CD14-positive monocyte (primary cell): ENCODE measurements at places on chromosomes 16 and 17. TPM values are rescaled to one million over a fixed set of nuclear protein-coding genes. Genes with fewer than 3 reads are reported as not detected.

DNA sequence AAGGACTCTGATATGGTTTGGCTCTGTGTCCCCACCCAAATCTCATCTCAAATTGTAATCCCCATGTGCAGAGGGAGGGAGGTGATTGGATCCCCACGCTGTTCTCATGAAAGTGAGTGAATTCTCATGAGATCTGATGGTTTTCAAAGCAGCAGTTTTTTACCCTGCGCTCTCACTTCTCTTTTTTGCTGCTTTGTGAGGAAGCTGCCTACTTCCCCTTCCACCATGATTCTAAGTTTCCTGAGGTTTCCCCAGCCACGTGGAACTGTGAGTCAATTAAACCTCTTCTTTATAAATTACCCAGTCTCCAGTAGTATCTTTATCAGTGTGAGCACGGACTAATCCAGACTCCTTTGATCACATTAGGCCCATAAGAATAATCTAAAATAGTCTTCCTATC is 719.7 kb upstream of the CDH8 start:
- no peaks in the 10 kb centered on the region for H3K36me3 ChIP-seq
- H3K4me1 ChIP-seq: no peaks in the 10 kb centered on the region
- H3K27ac ChIP-seq: no peak overlapping the region
- H3K27me3 ChIP-seq: no peaks in the 10 kb centered on the region

The MLKL gene
- 63.0 and 136 TPM in 2 replicates for polyA plus RNA-seq

The BIRC5 gene
- polyA plus RNA-seq: not detected

DNA sequence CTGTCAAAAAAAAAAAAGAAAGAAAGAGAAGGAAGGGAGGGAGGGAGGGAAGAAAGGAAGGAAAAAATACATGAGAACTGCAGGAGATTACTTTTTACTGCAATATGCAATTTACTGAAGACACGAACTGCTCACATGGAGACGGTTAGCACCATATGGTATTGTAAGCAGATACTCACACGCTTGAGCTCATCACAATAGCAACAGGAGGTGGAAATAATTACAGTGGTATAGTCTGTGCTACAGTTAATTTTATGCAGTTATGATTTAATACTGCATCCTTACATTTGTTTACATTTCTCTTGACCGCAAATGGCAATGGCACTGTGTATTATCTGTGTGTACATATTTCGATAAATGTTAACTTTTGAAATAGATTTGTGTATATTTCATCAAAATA is 21.4 kb upstream of the SLC46A1 start:
- H3K27ac ChIP-seq: no peak overlapping the region
- H3K4me1 ChIP-seq: no peaks in the 10 kb centered on the region
- no peaks in the 10 kb centered on the region for H3K36me3 ChIP-seq

- H3K27me3 ChIP-seq: no peaks in the 10 kb centered on the region
- peak overlapping the region; percentile 88 for H3K27ac ChIP-seq
- H3K4me3 ChIP-seq: peak overlapping the region; percentile 67
- peak; percentile 89 for DNase-seq
Measured at GRCh38 chr17:78748730-78749317, 33.2 kb downstream of the CYTH1 start.

DNA sequence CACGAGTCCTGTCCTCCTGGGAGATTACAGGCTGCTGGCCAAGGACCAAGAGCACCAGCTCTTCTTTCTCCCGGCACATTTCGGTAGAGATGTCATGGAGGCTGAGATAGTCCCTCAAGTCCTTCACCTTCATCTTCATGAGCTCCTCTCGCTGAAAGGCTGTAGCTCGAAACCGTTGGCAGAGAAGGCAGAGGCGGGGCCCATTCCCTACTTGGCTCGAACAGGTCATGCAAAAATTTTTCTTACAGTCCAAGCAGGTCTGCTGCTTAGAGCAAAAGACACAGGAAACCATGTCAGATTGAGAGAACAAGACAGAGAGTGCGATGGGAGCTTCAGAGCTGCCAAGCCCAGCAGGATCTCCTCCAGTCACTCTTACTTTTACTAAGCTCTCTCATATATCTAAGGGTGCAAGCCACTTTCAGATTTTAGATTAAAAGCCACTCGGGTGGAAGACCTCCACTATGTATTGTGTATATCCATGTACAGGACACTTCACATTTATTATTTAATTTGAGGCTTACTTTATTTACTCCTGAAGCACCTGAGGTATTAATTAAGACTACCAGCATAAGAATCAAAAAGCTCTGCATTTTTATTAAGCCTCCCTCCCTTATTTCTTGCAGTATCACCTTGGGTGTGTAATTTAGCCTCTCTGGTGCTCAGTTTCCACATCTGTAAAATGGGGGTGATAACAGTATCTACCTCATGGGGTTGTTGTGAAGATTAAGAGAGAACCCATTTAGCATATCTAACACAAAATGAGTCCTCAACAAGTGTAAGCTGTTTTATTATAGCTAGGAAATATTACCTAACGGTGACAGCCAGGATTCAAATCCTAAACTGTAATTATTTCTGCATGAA is 41.4 kb downstream of the LIG3 start:
- DNase-seq: no peak
- H3K4me3 ChIP-seq: no peak overlapping the region
- H3K27me3 ChIP-seq: no peaks in the 10 kb centered on the region
- peaks cover 12% of the 10 kb centered on the region for H3K4me1 ChIP-seq
- H3K27ac ChIP-seq: no peak overlapping the region

- H3K4me3 ChIP-seq: no peak overlapping the region
- no peak for DNase-seq
- no peak overlapping the region for H3K27ac ChIP-seq
- H3K27me3 ChIP-seq: no peaks in the 10 kb centered on the region
- no peaks in the 10 kb centered on the region for H3K36me3 ChIP-seq
- no peaks in the 10 kb centered on the region for H3K4me1 ChIP-seq
Measured at GRCh38 chr16:87127061-87127765, 190.0 kb downstream of the C16orf95 start.

DNA sequence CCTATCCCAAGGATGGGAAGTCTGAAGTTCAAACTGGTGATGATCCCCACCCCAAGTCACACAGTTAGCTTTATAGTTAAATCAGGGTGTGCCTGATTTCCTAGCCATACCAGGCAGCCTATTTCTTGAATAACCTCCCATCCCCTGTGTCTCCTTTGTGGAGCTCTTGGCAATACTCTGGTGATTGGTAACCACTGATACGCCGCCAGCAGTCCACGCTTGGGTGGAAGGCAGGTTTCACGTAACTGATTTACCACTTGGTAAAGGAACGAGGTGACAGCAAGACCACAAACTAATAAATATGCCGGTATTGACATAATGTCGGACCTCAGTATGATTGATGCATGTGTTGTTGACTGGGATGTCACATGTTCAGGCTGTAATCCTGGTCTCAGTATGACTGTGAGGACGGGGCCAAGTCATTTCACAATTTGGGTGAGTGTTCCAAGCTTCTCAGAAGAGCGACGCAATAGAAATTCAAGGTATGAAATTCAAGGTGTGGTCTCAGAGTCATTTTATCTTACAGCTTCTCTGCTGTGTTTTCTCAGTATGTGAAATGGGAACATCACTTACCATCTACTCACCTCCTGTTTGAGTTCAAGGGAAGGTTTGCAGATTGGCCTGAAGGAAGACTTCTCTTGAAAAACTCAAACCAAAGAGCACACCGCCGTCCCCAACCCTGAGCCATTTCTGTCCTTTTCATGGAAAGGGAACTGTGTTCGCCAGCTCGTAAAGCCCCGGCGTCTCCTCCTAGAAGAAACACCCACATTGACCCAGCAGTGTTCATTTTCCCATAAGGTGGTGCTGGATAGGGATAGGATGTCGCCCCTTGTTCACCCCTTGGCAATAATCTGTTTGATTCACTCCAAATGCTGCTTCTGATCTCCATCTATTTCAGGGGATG is 678.9 kb downstream of the WWOX start:
- H3K4me3 ChIP-seq: no peak overlapping the region

- H3K27me3 ChIP-seq: no peaks in the 10 kb centered on the region
- no peak overlapping the region for H3K27ac ChIP-seq
- H3K4me1 ChIP-seq: no peaks in the 10 kb centered on the region
- no peaks in the 10 kb centered on the region for H3K36me3 ChIP-seq
- no peak overlapping the region for H3K4me3 ChIP-seq
Measured at GRCh38 chr16:9966569-9967157, 215.6 kb downstream of the GRIN2A start.

The CIBAR2 gene
- polyA plus RNA-seq: not detected in 2 replicates

DNA sequence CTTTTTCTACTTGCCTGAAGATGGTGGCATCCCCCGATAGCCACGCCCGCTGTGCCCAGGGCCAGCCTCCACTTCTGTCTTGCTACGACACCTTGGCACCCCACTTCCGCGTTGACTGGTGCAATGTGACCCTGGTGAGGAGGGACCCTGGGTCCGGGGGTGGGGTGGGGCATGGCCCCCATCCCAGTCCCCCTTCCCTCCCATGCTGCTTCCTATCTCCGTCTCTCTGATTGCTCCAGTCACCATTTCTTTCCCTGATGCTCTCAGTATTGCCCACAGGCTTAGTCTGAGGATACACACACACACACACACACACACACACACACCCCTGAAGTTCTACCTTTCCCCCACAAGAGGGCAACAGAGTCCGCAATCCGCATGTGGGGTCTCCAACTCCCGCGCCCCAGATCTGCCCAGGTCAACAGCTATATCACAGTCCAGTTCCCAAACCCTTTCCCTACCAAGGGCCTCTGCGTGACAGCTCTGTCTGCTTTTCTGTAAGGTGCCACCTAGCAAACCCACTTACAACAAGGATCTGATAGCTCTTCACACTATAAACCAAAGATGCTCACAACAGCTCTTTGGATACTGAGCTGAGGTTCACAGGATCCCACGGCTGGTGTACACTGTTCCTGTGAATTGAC is 3.4 kb downstream of the SGCA start:
- peaks cover 3% of the 10 kb centered on the region for H3K27me3 ChIP-seq
- no peaks in the 10 kb centered on the region for H3K36me3 ChIP-seq
- H3K27ac ChIP-seq: no peak overlapping the region

GRCh38 chr17:17051791-17052461 is 9.7 kb downstream of the MPRIP start:
- H3K27me3 ChIP-seq: no peaks in the 10 kb centered on the region
- peaks cover 26% of the 10 kb centered on the region for H3K4me1 ChIP-seq
- H3K27ac ChIP-seq: no peak overlapping the region
- H3K36me3 ChIP-seq: no peaks in the 10 kb centered on the region
- H3K4me3 ChIP-seq: no peak overlapping the region

GRCh38 chr17:21129023-21129681 is 2.4 kb downstream of the DHRS7B start:
- no peak overlapping the region for H3K4me3 ChIP-seq
- no peaks in the 10 kb centered on the region for H3K27me3 ChIP-seq
- H3K36me3 ChIP-seq: no peaks in the 10 kb centered on the region
- H3K4me1 ChIP-seq: peaks cover 70% of the 10 kb centered on the region
- H3K27ac ChIP-seq: no peak overlapping the region

GRCh38 chr16:22428654-22429053 is 54.2 kb upstream of the CDR2 start:
- H3K4me1 ChIP-seq: no peaks in the 10 kb centered on the region
- no peak overlapping the region for H3K4me3 ChIP-seq
- H3K36me3 ChIP-seq: peaks cover 55% of the 10 kb centered on the region
- DNase-seq: no peak
- no peaks in the 10 kb centered on the region for H3K27me3 ChIP-seq

The DBNDD1 gene
- 0.07 TPM in 1 of 2 replicates, not detected in the other for polyA plus RNA-seq

DNA sequence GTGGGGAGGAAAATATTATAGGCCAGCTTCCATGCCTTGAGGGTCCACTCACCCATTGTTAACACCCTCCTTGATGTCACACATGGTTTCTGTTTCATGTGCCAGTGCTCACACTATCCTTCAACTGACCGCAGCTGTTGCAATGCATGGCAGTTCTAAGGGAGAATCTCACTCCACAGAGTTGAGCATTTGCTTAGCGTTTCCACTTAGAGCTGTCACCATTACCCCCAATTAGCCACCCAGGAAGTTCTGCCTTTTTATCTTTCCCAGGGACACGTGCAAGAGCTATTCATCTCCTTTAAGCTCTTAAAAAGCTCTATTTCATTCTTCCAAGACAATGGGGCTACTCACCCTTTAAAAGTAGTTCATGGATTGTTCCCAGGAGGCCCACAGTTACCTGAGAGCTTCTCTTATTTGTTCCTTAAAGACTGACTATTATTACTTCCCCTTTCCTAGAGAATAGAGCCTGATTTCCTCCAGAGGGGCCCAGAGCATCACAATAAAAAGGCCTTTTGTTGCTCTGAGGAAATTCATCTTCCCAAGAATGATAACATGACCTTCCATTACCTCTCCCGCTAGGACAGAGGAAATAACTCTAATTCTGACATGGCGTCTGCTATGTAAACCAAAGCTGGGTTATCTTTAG is 126.8 kb downstream of the CACNG3 start:
- no peak overlapping the region for H3K4me3 ChIP-seq
- no peaks in the 10 kb centered on the region for H3K27me3 ChIP-seq
- no peak overlapping the region for H3K27ac ChIP-seq
- H3K36me3 ChIP-seq: no peaks in the 10 kb centered on the region
- DNase-seq: no peak

- no peak for DNase-seq
- no peaks in the 10 kb centered on the region for H3K4me1 ChIP-seq
- no peak overlapping the region for H3K4me3 ChIP-seq
- H3K27me3 ChIP-seq: no peaks in the 10 kb centered on the region
Measured at GRCh38 chr16:17026600-17027242, 444.0 kb downstream of the XYLT1 start.

DNA sequence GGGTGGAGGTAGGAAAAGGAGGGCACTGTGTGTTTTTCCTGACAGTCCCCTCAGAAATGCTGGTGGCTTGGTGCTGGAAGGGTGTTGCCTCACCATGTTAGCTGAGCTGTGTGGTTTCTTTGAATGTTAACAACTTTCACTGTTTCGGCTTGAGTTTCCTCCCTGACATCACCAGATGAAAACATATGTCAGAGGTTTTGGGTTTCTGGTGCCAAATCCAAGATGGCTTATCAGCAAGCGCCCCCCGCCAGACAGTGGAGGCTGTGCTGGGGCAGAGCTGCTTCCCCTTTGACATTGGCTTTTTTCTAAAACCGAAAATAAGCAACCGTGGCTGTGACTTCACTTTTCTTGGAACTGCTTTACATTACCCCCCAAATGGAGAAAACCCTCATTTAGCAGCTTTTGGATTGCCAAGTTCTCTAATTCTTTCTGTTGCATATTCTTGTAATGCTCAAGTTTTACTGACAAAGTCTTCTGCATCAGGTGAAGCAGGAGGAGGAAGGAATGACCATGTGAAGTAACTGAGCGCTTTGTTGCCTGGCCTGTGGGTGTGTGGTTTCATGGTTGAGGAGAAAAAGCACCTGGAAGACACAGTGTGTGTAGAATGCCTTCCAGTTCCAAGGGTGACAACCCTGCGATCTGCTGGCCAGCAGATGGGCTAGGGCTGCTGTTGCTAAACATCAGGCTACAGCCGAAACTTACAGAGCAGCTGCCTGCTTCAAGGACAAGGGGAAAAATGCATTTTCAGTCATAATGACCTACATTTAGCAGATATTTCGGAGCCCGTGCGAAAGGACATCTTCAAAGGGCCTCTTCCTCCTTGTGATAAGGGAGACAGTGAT is 9.7 kb downstream of the RMI2 start:
- no peaks in the 10 kb centered on the region for H3K36me3 ChIP-seq
- peak; percentile 35 for DNase-seq
- no peak overlapping the region for H3K27ac ChIP-seq
- H3K4me1 ChIP-seq: peaks cover 33% of the 10 kb centered on the region
- H3K4me3 ChIP-seq: no peak overlapping the region

GRCh38 chr16:53323924-53324323 is 110.3 kb upstream of the RBL2 start:
- no peaks in the 10 kb centered on the region for H3K27me3 ChIP-seq
- H3K4me3 ChIP-seq: no peak overlapping the region
- H3K4me1 ChIP-seq: no peaks in the 10 kb centered on the region
- H3K36me3 ChIP-seq: peaks cover 73% of the 10 kb centered on the region
- DNase-seq: no peak

The TAT gene
- not detected in 2 replicates for polyA plus RNA-seq
